ENCODE measurements at places on chromosomes 12 and 14.

- peak; percentile 12 for DNase-seq
Observed at GRCh38 chr14:59632381-59632780, 55.8 kb upstream of the CCDC175 start.

GRCh38 chr12:104952816-104953215 is 5.3 kb downstream of the SLC41A2 start:
- DNase-seq, result no peak

DNA sequence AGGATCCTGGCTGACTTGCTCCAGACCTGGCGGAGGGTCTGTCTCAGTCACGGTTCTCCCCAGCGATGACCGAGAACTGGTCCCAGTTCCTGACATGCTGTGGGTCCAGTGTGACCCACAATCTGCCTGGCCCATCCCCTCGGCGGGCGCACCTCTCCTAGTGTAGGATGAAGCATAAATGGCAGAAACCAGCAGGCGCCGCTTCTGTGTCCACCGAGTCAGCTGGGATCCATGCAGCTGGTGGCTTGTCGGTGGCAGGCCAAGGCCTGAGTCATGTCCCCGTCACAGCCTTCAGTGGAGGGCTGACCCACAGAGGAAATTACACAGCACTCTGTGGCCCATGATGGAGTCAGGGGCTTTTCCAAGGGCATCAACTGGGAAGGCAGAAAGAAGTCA is 38.5 kb downstream of the NFKBIA start:
- no peak for DNase-seq

DNA sequence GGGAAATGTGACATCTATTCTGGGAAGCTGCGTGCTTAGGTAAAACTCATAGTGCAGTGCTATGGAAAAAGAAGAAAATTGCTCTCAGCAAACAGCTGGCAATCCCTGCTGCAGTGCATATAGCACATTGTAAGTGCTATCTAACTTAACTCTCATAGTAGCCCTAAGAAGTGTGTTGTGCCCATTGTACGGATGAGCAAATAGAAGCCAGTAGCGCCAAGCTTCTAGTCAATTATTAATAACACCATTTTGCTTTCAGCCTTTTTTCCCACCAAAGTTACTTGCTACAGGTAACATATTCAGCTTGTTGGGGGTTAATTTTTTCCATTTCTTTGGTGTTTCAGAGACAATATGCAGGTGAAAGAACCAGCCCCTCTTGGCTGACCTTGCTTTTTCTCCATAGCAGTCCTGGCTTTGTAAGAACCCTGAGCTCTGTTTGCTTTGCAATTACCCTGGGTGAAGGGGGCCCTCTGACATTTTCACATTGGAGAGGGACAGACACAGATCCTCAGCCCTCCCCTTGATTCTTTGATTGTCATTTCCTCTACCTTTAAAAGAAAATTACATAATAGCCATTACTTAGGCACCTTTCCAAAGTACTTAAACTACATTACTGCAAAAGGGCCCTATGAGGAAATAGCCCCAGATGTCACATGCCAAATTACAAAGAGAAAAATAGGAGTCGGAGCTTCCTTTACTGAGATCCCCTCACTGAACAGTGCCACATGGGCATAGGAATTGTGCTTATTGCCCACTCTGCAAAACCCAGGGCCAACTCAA is 576.2 kb upstream of the TBX3 start:
- no peak for DNase-seq

DNA sequence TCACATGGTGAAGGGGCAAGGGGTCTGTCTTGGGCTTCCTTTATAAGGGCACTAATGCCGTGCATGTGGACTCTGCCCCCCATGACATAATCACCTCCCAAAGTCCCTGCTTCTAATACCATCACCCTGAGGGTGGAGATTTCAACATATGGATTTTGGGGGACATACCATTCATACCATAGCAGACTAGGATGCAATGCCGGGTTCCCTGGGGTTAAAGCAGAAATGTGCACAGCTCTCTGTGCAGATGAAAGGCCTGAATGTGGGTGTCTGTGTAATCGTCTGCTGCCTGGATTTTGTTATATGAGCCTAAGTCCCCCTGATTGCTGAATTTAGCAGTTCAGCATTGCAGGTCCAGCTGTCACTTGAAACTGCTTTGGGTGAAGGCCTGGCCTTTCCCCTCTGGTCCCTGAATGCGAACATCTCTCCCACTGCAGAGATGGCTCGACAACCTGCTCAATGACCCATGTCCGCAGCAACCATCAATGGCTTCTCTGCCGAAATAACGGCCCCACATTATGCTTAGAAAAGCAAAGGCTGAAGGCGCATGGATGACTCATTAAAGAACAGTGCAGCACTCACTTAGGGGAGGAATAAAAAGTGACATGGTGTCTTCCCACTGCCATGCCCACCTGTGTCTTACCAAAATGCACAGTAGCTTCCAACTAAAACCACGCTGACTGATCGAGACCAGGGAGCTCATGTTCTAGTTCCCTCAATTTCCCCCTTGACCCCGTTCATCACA is 286.3 kb downstream of the DPF3 start:
- no peak for DNase-seq

DNA sequence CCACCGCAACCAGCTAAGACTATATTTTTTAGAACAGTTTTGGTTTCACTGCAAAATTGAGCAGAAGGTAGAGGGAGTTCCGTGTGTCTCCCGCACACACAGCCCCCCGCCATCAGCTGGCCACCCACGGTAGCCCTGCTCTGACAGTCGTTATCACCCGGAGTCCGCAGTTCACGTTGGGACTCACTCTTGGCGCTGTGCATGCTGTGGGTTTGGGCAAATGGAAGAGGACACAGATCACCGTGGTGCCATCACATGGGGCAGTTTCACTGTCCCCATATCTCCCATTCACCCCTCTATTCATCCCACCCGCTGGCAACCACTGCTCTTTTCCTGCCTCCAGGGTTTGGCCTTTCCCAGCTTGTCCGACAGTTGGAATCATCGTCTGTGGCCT is 31.8 kb upstream of the ULK1 start:
- DNase-seq, result no peak

DNA sequence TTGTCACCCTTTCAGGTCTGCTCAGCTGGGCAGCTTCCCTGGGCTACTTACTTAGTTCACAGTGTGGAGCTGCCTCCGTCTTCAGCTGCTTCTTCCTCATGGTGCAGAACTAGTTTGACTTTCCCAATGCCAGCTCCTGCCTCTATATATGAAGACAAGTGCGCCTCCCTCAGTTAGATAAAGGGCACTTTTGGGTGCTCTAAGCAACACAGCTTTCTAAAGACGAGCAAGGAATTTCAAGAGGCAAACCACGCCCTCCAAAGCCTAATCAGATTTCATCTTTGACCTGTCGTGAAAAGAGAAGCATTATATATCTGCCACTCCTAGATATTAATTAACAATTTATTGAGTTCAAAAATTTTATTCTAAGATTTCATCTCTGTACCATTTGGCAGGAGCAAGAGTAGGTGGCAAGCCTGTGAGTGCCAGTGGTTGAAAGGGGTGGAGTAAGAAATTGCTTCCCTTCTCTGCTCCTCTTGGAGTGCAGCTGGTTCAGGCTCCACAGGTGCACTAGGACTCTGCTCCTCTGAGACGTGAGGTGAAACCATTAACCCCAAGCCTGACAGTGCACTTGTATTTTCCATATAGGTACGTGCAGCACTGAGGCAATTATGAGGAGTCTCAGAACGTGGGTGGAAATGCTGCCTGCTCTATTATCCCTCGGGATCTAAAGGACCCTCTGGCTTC is 2.1 kb upstream of the SLC11A2 start:
- peak; percentile 38 for DNase-seq

DNA sequence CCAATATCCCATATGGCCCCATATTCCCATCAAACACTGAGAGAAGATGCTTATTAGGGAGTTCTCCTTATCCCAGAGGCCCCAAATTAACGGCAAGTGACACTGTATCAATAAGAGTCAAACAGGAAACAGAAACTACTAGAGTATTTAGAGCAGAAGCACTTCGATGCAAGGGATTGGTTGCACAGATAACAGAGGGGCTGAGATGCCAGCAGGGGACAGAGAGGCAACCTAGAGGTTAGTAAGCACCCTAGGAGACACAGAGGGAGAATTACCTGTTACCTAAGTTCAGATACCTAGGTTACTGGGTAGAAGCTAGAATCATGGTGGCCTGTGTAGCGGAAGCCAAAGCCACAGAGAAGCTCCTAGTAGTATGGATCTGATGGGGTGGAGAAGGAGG is 2.9 kb downstream of the HEBP1 start:
- no peak for DNase-seq

- DNase-seq, result no peak
Observed at GRCh38 chr14:91193069-91193468, 51.4 kb downstream of the GPR68 start.

- DNase-seq, result no peak
Observed at GRCh38 chr12:41699658-41700057, 445.0 kb downstream of the GXYLT1 start.

DNA sequence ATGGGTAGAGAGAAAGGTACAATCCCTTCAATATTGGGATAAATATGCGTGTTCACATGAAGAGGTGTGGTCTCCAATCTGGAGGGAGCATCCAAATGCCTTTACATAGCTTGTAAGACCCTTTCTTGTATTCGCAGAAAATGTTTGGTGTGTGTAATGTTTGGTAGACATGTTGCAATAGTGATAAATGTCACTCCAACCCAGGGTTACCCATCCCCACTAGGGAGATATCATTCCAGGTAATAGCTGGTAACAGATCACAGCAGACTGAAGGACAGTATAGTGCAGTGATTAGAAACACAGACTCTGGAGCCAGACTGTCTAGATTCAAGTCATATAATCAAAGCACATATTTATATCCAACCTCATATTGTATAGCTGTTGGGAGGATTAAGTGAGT is 733.6 kb upstream of the TBX3 start:
- DNase-seq, result no peak

DNA sequence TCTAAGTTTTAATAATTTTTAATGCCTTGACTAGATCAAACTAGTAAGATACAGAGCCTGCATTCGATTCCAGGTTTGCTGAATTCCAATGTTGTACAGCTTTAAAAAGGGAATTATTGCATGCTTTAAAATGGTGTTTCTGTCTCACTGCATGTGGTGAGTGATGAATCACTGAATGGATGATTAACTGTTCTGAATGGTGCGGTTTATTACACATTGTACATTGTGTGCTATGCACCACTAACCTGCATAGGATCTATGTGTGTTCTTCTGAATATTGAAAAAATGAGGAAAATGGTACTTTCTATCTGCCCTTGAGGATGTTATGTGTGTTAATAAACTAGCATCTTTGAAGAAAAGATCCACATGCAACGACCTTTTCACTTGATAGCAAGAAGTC is 231.7 kb downstream of the NRXN3 start:
- DNase-seq, result no peak

DNA sequence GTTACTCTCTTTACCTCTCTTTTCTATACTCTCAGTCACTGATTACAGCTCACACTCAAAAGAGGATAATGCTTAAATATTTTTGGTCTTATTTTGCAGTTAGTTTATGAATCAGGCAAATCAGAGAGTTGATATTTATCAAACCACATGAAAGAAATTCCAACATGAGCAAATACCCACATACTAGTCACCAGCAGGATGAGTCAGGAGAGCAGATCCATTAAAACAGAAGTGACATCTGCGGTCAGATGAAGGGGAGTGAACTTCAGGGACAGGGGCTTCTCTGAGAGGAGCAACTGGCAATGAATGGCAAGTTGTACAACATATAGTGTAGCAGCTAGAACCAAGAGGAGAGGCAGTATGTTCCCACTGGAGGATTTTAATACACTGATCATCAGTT is 258.7 kb downstream of the SYT10 start:
- DNase-seq, result no peak

GRCh38 chr12:28035500-28035899 is 63.0 kb upstream of the PTHLH start:
- DNase-seq, result no peak

DNA sequence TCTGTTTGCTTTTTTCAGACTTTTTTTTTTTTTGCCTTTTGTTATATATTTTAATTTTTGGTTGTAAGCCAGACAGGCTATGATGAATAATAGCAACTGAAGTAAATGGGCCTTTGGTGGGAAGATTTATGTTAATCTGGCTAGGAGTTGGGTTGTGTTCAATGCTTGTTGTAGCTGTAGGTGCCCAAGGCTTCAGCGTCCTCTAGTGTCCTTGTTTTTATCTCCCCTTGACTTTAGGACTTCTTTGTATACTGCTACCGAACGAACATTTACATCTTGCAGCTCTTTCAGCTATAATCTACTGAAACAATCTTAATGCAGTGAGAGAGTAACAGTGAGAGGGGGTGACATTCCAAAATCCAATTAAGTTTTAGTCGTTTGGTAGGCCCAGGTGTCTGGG is 848.4 kb upstream of the FBXO33 start:
- no peak for DNase-seq

DNA sequence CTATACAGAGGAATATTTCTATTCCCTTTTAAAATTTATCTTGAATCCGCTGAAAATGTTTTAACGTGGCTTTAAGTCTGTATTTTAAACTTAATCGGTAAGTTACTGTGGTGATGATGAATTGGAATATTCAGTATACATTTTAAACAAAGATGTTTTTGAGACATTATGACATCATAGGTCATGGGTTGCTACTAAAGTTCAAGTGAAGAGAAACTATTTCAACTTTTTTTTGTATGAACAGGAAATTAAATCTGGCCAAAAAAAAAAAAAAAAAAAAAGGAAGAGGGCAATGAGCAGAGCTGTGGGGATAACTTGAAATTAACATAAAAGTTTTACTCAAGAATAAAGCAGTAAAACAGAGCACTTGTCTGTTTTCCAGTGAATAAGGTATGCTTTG is 109.0 kb downstream of the PLEKHA5 start:
- DNase-seq, result no peak

GRCh38 chr12:2949411-2949810 is 9.8 kb upstream of the TEAD4 start:
- no peak for DNase-seq

- no peak for DNase-seq
Observed at GRCh38 chr14:80483331-80483730, 272.0 kb upstream of the DIO2 start.

DNA sequence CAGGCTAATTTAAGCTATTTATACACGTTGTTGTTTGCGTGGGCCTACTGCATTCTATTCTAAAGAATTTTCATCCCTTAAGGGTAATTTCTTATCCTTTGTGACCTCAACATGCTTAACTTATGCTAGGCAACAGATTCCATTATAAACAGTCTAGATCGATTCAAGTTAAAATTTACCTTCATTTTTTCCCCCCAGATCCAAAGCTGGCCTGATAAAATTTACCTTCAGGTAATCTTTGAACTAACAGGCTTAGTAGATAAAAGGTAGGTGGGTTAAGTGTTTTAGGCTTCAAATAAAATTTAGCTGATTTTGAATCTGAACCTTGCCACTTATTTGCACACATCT is 389 bp upstream of the CCNB1IP1 start:
- DNase-seq, result no peak

DNA sequence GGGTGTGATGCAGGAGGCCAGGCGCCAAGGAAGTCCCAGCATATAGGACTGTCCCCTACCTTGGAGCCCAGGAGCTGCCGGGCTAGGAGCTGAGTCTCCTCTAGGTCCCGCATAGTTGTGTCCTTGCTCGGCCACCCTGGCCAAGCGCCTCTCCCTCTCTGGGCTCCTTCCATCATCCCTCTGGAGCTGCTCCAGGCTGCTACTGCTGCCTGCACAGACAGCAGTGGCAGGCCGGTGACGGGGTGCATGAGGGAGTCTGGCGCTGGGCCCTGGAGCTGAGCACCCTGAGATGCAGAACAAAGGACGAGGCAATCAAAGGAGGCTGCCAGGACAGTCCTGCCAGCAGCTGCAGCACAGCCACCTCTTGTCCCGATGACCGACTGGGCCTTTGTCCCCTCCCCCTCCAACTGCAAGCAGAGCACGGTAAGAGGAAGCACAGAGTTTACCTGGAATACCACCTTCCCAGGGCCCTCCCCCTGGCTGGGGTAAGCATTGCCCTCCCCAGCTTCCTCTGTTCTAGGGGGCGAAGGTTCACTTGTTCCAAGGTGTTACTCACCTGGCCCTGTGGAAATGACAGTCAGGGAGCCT is 10.4 kb downstream of the DTX1 start:
- DNase-seq, result no peak

Data from NCI-H510A (cell line).